ENCODE measurements at places on chromosomes 2 and 18. TPM values are rescaled to one million over a fixed set of nuclear protein-coding genes. Genes with fewer than 3 reads are reported as not detected.

EFR3B gene
- polyA plus RNA-seq, result 4.0 TPM

NR4A2 gene
- 7.2 TPM for polyA plus RNA-seq

LYPD1 gene
- 1.6 TPM for polyA plus RNA-seq

LBH gene
- 0.70 TPM for polyA plus RNA-seq

SERPINB13 gene
- polyA plus RNA-seq, result not detected

UCN gene
- polyA plus RNA-seq, result 0.43 TPM

CD302 gene
- 5.9 TPM for polyA plus RNA-seq

TRIM43 gene
- not detected for polyA plus RNA-seq

ZNF407 gene
- polyA plus RNA-seq, result 4.5 TPM

GKN2 gene
- not detected for polyA plus RNA-seq

FBXO41 gene
- polyA plus RNA-seq, result 1.5 TPM

TGFA gene
- polyA plus RNA-seq, result 0.55 TPM

GRB14 gene
- 5.9 TPM for polyA plus RNA-seq

TMEM169 gene
- 2.9 TPM for polyA plus RNA-seq

SERPINB3 gene
- not detected for polyA plus RNA-seq

IL1B gene
- not detected for polyA plus RNA-seq

POTEE gene
- not detected for polyA plus RNA-seq

PPP1R1C gene
- polyA plus RNA-seq, result 2.3 TPM

FEV gene
- not detected for polyA plus RNA-seq

LHCGR gene
- polyA plus RNA-seq, result not detected

TTN gene
- 0.55 TPM for polyA plus RNA-seq

SH3RF3 gene
- 0.19 TPM for polyA plus RNA-seq

INHA gene
- polyA plus RNA-seq, result 0.60 TPM

ACTR1B gene
- 5.9 TPM for polyA plus RNA-seq

IL36A gene
- not detected for polyA plus RNA-seq

ZC3H15 gene
- polyA plus RNA-seq, result 301 TPM

TRIB2 gene
- polyA plus RNA-seq, result 65.4 TPM

AMER3 gene
- 0.70 TPM for polyA plus RNA-seq

KIAA2012 gene
- 0.13 TPM for polyA plus RNA-seq

USP14 gene
- polyA plus RNA-seq, result 66.4 TPM

SETBP1 gene
- polyA plus RNA-seq, result 3.5 TPM

C2orf66 gene
- not detected for polyA plus RNA-seq

CBLN2 gene
- polyA plus RNA-seq, result 8.2 TPM

PAX8 gene
- not detected for polyA plus RNA-seq

C2orf80 gene
- 28.1 TPM for polyA plus RNA-seq

TIGD1 gene
- 0.28 TPM for polyA plus RNA-seq

PIGN gene
- 15.8 TPM for polyA plus RNA-seq

RNF152 gene
- 2.7 TPM for polyA plus RNA-seq

EMILIN1 gene
- polyA plus RNA-seq, result not detected
